SJCRH30 (cell line): ENCODE measurements at places on chromosomes 16 and 17.

GRCh38 chr17:77106874-77107358 is 33.9 kb upstream of the SEC14L1 start:
- no peak for DNase-seq

- DNase-seq: peak; percentile 47
Observed at GRCh38 chr16:75272097-75272551, 20.7 kb upstream of the BCAR1 start.

- DNase-seq: peak; percentile 41
Observed at GRCh38 chr17:81680150-81680549, 3.4 kb downstream of the ARL16 start.

GRCh38 chr17:8393470-8394231 is 4.0 kb downstream of the RNF222 start:
- no peak for DNase-seq

GRCh38 chr17:57235124-57235523 is 21.2 kb upstream of the MSI2 start:
- no peak for DNase-seq

DNA sequence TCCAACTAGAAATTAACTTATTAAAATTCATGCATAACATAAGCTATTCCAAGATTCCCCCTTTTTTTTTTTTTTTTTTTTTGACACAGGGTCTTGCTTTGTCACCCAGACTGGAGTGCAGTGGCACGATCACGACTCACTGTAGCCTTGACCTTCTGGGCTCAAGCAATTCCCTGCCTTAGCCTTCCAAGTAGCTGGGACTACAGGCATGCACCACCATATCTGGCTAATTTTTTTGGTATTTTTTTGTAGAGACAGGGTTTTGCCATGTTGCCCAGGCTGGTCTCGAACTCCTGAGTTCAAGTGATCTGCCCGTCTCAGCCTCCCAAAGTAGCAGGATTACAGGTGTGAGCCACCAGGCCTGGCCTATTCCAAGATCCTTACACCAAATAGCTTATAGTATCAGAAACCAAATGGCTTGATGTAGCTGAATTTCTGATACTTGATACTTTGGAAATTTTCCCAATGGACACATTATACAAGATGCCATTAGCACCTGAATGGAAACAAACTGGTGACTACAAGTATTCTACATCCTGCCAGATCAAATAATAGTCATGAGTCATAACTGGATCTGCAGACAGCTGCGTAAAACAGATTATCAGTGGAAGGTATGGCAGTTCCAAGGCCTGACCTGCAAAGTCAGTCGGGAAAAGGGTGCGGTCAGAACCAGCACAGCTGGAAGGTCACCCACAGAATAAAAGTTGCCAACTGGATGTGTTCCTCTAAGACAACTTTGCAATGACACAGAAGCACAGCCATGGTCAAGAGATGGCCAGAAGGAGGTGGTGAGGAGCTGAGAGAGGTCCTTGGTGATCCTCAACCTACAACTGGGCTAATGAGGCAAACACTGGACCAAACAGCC is 14.5 kb downstream of the TUBG1 start:
- peak; percentile 33 for DNase-seq

DNA sequence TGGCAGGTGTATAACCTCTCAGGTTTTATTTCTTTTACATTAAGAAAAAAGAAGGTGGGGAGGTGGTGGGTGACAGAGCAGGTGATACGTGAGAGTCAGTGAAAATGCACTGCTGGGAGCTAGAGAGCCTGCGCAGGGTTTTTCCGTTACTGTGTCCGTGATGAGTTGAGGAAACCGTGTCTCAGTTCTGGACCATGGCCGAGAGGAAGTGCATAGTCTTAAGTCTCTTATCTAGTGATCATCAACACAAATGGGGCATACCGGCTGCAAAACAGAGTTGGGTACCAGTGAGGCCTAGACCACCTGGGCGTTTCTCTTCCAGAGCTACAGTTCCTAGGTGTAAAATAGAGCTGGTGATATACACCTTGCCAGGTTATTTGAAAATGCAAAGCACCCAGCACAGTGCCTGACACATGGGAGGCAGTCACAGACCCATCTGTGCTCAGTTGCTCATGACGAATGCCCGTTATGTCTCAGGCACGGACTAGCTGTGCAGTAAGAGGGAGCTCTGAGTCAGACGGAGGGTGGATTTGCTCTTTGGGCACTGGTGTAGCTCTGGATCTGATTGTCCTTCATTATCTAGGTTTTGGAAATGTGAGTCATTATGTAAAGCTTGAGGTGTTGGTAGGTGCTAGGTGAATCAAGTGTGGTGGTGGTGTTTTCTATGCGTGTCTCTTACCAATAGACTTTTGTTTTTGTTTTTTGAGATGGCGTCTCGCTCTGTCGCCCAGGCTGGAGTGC is 60.9 kb downstream of the RPTOR start:
- no peak for DNase-seq

DNA sequence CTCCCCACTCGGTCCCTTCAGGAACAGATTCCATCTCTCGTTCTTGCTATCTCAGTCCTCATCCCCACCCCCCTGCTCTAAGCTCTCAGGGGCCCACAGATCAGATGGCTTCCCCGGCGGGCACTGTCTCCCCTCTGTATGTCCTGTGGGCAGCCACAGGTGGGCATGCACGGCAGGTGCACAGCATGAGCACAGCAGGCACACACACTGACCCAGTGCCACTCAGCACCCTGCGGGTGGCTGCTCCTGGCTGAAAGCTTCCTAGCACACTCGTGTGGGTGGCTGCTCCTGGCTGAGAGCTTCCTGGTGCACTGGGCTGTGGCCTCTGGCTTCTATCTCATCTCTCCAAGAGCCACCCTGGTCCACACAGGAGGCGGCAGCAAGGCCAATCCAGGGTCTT is 44.5 kb upstream of the SMIM36 start:
- DNase-seq: no peak

DNA sequence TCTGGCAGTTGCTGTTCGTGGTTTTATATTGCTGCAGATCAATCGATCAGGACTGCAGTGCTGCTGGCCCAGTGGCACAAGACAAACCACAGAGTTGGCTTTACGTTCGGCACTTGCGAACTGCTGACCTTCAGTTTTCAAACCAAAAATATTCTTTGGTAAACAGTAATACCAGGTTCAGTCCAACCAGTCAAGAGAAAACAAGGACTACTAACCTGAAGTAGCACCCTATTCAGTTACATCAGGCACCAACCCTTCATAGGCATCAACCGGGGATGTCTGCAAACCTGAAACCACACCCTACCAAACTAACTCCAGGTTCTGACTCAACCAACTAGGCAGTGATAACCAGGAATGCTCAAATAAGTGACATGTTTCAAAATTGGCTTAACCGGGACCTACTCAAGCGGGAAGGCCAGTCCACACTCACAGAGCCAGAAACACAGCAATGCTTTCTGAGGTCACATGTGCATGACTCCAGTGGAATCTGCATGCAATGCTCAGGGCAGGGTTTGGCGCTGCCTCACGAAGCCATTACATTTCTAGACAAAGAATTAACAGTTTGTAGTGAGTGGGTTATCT is 91.1 kb downstream of the SMG6 start:
- DNase-seq: no peak

DNA sequence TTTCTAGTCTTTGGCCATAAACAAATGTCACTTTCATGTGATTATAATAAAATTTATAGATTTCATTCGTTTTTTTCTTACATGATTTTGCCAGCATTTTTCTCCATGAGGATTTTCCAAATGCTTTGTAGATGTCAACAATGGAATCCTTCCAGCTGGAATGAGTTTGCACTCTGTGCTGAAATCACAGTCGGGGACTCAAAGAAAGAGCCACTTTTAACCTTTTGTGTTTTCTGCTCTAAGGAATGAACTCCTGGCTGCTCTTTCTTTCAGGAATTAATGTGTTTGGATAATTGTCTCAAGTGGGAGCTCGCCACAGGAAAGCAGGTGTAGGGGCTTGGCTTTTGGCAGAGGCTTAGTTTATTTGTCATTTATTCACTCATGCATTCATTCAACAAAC is 372.3 kb upstream of the SALL1 start:
- DNase-seq: no peak

DNA sequence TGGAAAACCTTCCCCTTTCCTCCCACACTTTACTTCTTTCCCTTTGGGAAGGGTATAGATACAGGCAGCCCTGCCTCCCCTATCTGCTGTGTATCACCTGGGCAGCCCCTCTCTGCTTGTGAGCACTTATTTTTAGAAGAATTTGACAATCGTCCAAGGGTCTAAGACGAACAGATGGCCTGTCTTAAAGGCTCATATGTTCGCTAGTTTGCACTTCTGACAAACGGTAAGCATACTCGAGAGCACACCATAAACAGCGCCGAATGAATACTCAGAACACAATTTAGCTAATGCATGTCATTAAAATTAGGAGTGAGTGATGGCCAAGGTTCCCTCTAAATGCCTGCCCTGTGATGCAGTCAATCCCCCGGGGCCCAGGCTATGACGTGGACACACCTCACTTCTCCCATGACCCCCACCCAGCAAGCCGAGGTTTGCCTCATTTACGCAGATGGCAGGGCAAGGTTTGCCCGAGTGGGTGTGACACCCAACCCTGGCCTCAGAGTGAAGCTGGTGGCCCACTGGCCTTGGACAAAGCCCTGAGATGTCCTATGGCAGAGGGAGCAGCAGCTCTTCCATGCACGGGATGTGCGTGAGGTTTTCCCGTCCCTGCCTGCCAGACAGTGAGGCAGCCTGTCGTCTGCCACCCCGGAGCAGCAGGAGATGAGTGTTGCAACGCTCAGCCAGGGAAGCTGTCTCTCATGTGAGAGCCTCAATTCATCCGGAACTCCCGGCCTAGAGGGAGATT is 125.2 kb downstream of the C16orf78 start:
- DNase-seq: no peak

- no peak for DNase-seq
Observed at GRCh38 chr16:1070084-1070863, 2.3 kb upstream of the SSTR5 start.

DNA sequence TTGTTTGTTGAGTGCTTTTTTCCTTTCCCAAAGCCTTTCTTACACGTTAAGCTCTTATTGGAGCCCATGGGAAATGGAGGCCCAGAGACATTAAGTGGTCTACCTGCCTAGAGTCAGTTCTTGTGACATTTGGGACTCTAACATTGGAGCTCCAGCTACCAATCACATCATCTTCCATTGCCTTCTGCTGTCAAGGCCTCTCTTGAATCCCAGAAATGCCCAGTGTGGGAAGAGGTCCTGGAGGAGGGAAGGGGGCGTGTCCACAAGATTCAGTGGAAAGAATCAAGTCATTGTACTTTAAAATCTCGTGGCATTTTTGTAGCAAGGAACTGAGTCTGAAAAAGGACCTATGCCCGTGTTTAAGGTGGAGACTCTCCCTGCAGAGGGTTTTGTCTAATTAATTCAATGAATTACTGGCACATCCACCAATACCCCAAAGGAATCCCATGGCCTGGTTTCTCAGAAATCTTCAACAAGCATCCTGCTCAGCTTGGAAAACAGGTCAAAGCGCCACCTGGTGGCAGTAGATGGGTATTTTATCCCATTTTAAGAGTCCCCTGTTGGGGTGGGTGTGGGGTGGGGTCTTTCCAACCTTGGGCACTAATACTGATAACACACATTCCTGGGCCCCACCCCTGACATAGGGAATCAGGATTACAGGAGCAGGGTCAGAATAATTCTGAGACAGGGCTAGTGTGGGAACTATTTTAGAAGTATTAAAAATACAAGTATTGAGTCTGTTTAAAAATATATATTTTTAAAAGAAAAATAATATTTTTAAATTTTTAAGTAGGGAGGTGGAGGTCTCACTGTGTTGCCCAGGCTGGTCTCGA is 24.6 kb downstream of the GPT2 start:
- peak; percentile 62 for DNase-seq

GRCh38 chr17:18967916-18968315 is 16.0 kb downstream of the SLC5A10 start:
- no peak for DNase-seq
